Omental fat pad (tissue), 4 donors: ENCODE measurements at places on chromosomes 7 and 10.

DNA sequence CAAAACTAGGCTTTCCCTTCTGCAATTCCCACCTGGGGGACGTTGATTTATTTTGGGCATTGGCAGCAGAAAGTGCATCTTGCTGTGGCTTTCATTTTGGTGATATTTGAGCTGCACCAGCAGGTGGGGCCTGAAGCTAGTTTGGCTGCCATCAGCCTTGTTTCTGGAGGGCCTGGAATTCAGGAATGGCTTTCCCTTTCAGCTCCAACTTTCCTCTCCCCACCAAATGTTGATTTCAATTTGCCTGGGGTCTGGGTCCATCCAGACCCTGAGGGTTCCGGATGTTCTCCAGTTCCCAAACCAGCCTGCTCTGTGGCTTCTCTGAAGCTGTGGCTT is 640.4 kb downstream of the TYW1 start:
- no peak for DNase-seq

DNA sequence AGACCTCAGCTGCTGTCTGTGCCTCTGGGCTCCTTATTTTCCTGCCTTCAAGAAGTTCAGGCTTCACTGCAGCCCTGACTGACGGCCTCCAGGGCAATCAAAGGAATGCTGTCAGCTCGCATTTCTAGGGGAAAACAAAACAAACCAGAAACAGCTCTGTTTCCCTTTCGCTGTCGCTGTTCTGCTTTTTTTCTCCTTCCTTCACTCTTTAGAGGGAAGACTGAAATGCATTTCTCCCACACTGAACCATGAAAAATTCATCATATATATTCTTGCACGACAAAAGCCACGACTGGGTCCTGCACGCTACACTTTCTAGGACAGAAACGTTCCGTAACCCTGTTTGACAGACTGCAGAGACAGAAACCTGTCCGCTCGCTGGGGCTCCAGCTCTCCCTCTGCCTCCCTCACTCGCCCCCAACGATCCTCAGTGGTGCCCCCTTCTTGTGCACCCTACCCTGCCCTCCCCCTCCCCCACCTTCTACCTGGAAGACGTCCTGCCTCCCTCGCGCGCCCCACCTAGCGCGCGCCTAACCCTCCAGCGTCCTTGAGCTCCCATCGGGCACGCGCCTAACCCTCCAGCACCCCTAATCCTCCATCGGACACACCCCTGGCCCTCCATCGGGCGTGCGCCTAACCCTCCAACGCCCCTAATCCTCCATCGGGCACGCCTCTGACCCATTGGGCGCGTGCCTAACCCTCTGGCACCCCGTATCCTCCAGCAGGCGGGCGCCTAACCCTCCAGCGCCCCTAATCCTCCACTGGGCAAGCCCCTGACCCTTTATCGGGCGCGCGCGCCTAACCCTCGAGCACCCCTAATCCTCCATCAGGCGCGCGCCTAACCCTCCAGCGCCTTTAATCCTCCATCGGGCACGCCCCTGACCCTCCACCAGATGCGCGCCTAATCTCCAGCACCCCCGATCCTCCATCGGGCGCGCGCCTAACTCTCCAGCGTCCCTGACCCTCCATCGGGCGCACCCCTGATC is 37.1 kb downstream of the SVOPL start:
- no peak for DNase-seq

DNA sequence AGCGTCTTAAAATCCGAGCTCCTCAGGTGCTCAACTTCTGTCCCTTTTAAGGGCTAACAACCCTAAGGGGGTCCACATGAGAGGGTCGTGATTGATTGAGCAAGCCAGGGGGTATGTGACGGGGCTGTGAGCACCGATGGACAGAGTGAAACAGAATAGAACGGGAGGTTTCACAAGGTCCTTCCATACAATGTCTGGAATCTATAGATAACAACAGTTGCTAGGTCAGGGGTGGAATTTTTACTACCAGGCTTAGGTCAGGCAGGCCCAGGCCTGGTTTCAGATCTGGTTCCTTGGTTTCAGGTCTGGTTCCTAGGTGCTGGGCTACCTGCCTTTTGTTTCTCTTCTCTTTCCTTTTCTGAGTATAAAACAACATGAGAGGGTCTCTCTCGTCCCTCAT is 80.9 kb downstream of the PTN start:
- DNase-seq: no peak

DNA sequence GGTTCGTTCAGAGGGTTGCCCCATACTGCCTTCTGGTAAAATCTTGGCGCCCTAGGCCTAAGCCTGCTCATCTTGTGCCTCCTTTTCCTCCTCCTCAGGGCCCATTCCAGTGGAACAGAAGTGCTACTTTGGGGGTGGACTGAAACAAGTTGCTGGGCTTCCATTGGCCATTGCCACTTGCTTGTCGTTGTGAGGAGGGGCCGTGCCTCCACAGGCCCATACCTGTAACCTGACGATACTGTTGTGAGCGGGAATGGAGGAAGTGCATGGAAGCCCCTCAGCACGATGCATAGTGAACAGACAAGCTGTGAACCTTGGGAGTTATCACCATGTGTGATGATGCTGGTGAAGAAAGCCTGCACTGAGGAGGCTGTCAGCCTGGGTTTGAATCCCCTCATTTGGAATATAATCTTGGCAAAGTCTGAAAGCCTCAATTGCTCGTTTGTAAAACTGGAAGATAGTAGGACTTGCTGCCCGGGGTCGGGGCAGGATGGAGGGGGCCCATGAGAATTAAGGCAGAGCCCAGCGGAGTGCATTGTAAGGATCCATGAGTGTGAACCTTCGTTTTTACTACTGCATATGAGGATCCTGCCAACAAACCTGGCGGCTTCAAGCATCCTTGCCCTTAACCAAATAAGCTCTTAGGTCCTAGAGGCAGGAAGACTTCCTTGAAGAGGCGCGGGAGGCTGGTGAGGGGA is 671 bp upstream of the PAPSS2 start:
- DNase-seq: no peak

DNA sequence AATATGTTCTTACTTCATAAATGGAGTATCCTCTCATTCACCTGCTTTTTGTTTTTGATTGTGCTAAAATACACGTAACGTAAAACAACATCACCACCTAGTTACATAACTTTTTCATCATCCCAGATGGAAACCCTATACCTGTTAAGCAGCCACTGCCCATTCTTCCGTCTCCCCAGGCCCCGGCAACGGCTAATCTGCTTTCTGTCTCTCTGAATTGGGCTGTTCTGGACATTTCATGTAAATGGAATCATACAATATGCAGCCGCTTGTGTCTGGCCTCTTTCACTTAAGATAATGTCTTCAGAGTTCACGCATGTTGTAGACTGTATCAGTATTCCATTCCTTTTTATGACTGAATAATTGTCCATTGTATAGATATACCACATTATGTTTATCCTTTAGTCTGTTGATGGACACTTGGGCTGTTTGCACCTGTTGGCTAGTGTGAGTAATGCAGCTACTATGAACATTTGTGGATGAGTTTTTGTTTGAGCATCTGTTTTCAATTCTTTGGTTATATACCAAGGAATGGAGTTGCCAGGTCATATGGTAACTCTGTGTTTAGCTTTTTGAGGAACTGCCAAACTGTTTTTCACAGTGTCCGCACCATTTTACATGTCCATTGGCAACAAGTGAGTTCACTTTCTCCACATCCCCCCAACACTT is 14.1 kb upstream of the SUN1 start:
- DNase-seq: no peak

DNA sequence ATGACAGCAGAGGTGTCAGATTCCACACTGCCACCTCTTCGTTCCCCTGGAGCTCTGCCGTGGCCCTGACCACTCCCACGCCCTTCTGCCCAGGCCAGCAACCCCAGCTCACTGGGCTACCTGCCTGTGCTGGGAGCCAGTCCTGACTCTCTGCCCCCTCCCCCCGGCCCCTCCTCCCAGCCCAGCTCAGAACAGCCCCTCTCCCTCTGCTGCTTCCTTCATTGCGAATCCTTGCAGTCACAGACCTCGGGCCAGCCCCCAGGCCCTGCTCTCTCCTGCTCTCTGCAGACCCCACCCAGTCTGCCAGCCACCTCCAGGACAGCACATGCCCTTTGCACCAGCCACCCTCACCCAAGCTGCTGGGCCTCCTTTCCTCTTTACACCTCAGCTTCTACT is 60.4 kb downstream of the TCERG1L start:
- no peak for DNase-seq

DNA sequence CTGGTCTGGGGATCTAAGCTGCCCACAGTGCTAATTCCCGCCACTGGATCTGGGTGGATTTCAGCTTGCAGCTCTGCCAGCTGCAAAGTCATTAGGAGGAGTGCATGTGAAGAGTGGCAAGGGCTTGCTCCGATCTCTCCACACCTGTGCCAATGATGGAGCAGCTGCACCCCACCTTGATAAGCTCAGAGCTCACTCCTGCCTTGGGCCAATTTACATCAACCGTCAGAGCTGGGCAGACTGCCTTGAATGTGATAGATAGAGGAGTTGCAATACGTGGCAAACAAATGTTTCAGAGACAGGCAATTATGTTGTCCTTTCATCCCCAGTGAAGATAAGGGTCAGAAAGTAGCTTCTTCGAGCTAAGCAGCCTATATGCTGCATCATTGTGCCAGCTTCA is 379.9 kb downstream of the SH2D4B start:
- no peak for DNase-seq

- DNase-seq: no peak
These were observed 66.9 kb downstream of the ZNRF2 start for GRCh38 chr7:30351286-30351685.

DNA sequence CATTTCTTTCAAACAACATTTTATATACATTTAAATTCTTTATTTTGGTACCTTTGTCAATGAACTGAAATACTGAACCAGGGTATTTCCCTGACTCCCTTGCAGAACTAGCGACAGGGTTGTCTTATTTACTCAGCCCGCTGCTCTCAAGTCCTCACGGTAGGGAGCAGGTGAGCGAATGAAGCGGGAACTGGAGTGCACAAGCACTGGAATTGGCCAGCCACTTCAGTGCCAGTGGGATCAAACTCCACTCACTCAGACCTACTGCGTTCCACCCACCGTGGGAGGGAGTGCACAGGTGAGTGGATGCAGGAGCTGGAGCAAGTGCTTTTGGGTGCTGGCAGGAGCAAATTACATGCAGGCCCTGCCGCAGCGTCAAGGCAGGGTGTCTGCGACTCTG is 28.1 kb upstream of the NEUROD6 start:
- DNase-seq: no peak

- no peak for DNase-seq
These were observed 216.2 kb upstream of the HABP2 start for GRCh38 chr10:113336549-113337130.

DNA sequence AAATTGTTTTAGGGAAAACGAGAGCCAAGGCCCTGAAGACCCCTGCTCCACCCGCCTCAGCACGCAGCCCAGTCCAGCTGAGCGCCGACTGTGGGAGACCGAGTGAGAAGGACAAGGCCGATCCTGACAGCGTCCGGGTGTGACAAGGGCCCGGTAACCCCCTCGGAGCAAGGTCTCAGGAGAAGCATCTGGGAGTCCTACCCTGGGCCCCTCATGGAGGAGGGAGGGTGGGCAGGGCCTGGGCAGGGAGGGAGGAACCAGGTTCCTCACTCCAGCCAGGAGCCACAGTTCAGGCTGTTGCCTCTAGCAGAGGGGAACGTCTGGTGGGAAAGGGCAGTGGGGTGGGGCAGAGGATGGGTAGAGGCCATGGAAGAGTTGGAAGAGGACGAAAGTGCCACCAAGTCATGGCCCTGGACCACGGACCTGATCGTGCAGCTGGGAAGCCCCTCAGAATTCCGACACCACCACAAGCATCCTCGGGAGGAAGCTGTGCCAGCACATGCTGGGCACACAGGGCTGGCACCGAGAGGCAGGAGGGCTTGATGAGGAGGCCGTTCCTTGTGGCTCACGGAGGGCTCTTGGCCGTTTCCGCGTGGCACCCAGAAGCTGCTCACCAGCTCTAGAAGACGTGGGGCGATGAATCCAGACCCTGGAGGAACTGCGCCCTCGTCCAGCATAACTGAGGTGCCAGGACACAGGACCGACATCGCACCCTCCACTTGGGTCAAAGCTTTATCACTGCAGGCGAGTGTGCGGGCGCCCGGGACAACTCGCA is 2.2 kb upstream of the KNDC1 start:
- peak; percentile 17 for DNase-seq

- DNase-seq: no peak
These were observed 50.2 kb upstream of the AKR1E2 start for GRCh38 chr10:4775808-4776207.
